Choroid plexus epithelial cell (primary cell): ENCODE measurements at places on chromosomes 1 and 21.
A peak's percentile ranks its signal among the peaks of the same experiment; 100 is the strongest.

- peak; percentile 48 for DNase-seq
Observed at GRCh38 chr1:55696181-55696754, 481.1 kb upstream of the USP24 start.

- DNase-seq: no peak
Observed at GRCh38 chr1:3548895-3549294, 62.4 kb downstream of the MEGF6 start.

DNA sequence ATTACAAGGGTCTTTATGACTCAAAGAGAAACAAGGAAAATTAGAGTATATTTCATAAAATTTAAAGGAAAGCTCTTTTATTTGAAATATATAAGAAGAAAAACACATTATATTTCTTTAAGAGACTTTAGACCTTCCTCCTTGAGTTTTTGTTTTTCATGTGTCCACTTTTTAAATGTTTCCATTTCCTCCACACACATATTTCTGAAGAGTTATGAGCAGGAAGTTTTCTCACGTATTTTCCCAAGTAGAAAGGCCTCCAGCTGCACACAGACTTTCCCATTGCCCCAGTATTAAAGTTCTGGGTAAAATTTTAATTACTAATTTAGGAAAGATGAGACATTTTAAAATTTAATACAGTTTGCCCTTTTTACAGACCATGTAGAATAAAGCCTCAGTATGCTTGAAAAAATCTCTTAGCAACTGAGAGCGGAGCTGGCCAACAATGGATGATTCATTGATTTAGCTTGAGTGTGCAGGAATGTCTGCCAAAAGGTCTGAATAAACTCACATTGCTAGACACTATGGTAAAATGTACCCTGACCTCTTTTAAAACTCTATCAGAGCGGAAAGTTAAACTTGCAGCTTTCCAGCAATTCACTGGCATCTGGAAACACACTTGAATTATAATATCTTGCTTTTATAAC lies 57.9 kb downstream of the DDAH1 start:
- DNase-seq: peak; percentile 96

DNA sequence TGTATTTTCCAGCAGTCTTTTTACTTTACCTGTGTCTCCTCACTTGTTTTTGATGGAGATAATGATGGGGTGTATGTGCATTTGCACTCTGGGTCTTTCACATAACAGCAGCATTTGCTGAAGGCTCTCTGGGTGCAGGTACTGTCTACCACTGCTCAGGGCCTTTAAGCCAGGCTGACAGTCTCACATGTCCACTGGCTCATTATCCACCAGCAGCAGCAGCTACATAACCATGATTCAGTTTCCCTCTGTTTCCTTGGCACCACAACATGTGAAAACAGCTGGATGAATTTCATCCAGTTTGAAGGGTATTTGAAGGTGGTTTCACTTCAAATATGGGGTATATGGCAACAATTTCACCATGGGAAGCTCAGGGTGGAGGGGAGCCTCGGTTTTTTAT lies 41.2 kb upstream of the ROR1 start:
- DNase-seq: peak; percentile 38

GRCh38 chr1:46809904-46810303 lies 11.1 kb downstream of the CYP4B1 start:
- no peak for DNase-seq

DNA sequence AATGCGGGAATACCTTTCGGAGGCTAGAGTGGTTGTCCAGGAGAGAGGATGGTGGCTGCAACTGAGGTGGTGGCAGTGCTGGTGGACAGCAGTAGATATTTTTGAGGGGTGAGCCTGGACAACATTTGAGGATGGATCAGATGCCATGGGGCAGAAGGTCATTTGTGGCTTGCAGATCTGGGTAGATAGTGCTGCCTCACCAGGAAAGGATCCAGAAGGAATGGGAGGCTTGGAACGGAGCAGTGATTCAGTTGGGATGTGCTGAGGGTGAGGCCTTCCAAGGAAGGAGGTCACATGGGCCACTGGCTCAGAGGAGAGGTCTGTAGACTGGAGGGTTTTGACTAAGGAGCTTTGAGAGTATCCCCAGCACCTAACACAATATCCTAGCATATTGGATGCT lies 110.8 kb upstream of the KAZN start:
- DNase-seq: no peak

GRCh38 chr21:42553435-42553834 lies 39.8 kb downstream of the SLC37A1 start:
- DNase-seq: no peak

- DNase-seq: no peak
Observed at GRCh38 chr1:59434336-59434735, 137.4 kb downstream of the FGGY start.

GRCh38 chr21:44929799-44930542 lies 9.3 kb upstream of the ITGB2 start:
- DNase-seq: no peak

- no peak for DNase-seq
Observed at GRCh38 chr1:3889936-3890335, 10.1 kb downstream of the C1orf174 start.

GRCh38 chr1:19889656-19890055 lies 7.5 kb downstream of the OTUD3 start:
- no peak for DNase-seq

DNA sequence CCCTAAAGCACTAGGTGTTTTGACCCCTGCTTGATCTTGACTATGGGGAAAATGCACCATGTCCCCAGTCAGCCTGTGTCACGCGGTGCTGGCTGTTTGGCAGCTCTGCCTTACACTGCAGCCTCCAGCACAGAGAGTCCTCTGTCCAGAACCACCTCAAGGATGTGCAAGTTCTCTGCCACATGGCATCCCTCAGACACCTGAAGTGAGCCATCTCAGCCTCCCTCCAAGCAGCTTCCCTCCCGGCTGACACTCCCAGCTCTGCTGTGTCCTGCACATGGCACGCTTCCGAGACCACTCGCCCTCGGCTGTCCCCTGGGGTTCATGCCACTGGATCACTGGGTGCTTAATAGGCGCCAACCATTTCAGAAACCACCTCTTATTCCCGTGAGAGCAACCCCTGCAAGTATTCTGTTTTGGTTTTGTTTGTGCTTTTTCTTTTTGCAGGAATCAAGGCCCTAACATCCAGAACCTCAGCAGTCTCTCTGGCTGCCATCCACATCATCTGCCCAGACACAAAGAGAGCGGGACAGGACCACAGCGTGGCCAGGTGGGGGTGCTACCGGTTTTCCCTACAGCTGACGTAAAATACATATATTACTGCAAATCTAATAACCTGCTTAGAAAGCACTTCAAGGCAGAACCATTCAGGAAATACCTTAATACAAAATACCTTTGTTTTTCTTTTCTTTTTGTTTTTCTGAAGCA lies 45.7 kb downstream of the CAPZB start:
- DNase-seq: peak; percentile 75

DNA sequence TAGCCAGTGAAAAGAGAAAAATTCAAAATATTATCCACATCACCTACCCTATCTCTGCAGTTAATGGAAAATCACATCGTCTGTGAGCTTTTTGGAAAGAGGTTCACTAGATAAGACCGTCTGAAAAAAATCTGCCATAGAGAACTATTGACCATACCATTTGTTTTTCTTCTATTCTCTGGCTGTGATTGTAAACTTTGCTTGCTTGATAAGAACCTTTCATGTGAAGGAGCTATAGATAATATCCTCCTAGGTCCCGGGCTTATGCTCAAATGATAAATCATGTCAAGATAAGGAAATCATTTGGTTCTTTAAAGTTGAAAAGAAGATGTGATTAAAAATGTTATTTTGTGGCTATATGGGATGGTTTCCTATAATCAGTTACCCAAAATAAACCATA lies 369.9 kb downstream of the SIPA1L2 start:
- DNase-seq: no peak

- DNase-seq: no peak
Observed at GRCh38 chr1:46815133-46815532, 16.3 kb downstream of the CYP4B1 start.

DNA sequence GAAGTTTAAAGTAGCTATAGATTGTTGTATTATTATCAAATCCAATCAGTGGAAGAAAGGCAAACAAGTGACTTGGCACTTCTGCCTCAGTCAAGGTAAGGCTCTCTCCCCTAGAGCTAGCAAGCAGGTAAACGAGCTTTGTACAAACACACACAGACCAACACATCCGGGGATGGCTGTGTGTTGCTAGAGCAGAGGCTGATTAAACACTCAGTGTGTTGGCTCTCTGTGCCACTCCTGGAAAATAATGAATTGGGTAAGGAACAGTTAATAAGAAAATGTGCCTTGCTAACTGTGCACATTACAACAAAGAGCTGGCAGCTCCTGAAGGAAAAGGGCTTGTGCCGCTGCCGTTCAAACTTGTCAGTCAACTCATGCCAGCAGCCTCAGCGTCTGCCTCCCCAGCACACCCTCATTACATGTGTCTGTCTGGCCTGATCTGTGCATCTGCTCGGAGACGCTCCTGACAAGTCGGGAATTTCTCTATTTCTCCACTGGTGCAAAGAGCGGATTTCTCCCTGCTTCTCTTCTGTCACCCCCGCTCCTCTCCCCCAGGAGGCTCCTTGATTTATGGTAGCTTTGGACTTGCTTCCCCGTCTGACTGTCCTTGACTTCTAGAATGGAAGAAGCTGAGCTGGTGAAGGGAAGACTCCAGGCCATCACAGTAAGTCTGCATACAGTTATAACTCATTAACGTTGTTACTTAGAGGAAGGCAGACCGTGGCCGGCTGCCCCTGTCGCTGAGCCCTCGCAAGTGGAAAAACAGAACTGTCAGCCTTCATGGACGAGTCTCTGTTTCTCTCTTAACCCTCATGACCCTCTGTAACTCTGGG lies at the start of gene PALMD:
Gene PALMD (plus strand): TSS at position 415 of the 833 bp plus-strand sequence. CDS start 205 bp downstream, at position 620.
- DNase-seq: no peak

DNA sequence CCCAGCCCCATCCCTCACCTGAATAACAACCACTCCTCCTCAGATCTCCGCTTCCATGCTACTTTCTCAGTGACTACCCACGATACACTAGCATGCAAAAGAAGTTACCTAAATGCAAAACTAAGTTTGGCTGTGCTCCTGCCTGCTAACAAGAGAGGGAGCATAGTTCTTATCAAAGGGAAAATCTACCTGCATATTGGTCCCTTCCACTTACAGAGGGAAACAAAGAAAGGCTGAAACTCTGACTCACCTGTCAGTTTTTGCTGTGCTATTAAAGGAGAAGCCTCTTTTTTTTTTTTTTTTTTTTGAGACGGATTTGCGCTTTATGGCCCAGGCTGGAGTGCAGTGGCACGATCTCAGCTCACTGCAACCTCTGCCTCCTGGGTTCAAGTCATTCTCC lies 43.8 kb upstream of the RAVER2 start:
- no peak for DNase-seq

DNA sequence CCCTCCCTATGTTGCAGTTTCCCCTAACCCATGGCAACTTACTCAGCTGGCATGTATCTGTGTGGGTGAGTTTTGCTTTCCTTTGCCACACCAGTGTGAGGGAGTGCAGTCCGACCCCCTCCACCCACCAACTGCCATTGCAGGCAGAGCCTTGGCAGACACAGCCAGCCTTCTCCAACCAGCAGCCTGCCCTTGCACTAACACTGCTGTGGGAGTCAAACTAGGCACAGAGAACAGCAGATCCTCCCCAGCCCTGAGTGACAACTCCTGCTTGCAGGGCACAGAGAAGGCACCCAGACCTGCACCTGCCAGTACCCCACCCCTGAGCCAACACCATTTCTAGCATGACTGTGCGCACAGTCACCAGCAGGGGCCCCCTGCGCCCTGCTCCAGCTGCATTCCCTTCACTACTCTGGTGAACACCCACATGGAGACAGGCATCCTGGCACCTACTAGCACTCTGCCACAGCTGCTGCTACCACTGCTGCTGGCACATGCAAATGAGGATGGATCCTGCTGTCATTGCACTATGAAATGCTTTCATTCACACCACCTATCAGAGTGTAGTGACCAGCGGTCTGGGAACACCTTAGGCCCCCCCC lies 98.4 kb downstream of the MAGI3 start:
- peak; percentile 6 for DNase-seq

- DNase-seq: peak; percentile 37
Observed at GRCh38 chr1:44775930-44776729, 790 bp downstream of the RPS8 start.

- peak; percentile 71 for DNase-seq
Observed at GRCh38 chr1:29379443-29380073, 143.2 kb downstream of the PTPRU start.

DNA sequence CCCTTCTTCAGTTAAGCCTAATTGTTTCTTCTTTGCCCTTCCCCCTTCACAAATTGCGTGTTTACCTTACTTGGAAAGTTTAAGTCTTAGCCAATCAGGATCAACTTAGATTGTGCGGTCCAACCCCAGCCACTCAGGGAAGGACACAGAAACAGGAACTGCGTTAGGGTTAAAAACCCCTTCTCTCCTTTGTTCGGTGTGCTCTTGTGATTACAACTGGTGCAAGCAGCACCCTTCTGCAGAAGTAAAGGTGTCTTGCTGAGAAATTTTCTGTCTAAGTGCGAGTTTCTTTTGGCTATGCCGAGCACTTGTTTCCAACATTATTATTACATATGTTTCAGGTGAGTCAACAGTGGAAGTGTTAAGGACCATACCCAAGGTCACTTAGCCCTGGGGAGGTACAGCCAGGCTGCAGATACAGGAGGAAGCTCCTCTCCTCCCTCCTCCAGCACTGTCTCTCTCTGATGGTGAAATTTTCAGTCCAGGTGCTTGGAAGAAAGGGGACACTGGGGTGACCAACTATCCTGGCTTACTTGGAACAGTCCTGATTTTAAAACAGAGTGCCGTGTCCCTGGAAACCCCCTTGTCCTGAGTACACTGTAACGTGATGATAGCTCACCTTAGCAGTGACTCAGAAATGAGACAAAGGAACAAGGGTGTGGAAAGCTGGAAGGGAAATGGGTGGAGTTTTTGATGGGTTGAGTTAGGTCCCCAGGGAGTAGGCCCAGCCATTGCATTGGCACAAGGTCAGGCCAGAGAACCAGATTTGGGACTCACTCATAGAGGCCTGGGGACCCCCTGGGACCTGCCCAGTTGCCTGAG lies 68.7 kb upstream of the KLHDC7A start:
- DNase-seq: no peak

GRCh38 chr1:2592672-2593071 lies 6.1 kb downstream of the PRXL2B start:
- no peak for DNase-seq

DNA sequence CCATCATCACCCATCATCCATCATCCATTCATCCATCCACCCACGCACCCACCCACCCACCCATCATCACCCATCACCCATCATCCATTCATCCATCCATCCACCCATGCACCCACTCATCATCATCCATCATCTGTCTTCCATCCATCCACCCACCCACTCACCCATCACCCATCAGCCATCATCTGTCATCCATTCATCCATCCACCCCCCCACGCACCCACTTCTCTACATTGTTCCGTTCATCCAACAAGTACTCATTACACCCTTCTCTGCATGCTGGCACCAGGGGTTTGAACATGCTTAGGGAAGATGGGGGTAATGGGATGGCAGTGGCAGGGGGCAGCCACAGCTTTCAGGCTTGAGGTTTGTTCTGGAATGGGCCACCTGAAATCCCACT lies 82.1 kb downstream of the ADARB1 start:
- no peak for DNase-seq
